Sigmoid colon (tissue), 7 donors: ENCODE measurements at places on chromosomes 2 and 18. TPM values are rescaled to one million over a fixed set of nuclear protein-coding genes. Genes with fewer than 3 reads are reported as not detected.
A peak's percentile ranks its signal among the peaks of the same experiment; 100 is the strongest.

The UGT1A10 gene
- total RNA-seq: not detected

The SERPINB13 gene
- total RNA-seq: not detected

The SKOR2 gene
- total RNA-seq: not detected

The CHPF gene
- total RNA-seq: 25.7 TPM

The FSIP2 gene
- 0.55 TPM for total RNA-seq

The RASGRP3 gene
- 3.9 TPM for total RNA-seq

The DSG1 gene
- total RNA-seq: not detected

The TUBA3D gene
- not detected for total RNA-seq

The SCN7A gene
- 107 TPM for total RNA-seq

The PXDN gene
- total RNA-seq: 58.1 TPM

The FRZB gene
- total RNA-seq: 10.3 TPM

The GALNT13 gene
- 1.8 TPM for total RNA-seq

The SPC25 gene
- total RNA-seq: not detected

The EGR4 gene
- total RNA-seq: 0.14 TPM

GRCh38 chr2:77479395-77479794 is 42.8 kb downstream of the LRRTM4 start:
- DNase-seq: no peak

- DNase-seq: no peak
These were observed 177.0 kb downstream of the TGIF1 start for GRCh38 chr18:3626929-3627458.

DNA sequence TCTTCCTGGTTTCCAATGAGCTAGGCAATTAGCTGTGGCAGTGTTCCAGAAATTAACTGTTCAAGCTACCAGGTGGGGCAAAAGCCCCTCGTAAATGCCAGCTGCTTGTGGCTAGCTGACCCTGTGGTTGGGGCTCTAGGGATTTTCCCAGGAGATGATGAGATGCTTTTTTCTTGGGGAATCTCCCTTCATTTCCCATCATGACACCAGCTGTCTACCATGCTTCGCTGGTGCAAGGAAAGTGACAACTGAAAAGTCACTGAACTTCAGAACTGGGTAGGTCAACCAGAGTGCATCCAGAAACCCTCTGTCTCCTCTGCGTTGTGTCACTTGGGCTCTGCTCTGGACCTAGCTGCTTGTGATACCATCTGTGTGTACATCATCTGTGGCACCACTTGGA is 386.5 kb upstream of the DCC start:
- no peak for DNase-seq

DNA sequence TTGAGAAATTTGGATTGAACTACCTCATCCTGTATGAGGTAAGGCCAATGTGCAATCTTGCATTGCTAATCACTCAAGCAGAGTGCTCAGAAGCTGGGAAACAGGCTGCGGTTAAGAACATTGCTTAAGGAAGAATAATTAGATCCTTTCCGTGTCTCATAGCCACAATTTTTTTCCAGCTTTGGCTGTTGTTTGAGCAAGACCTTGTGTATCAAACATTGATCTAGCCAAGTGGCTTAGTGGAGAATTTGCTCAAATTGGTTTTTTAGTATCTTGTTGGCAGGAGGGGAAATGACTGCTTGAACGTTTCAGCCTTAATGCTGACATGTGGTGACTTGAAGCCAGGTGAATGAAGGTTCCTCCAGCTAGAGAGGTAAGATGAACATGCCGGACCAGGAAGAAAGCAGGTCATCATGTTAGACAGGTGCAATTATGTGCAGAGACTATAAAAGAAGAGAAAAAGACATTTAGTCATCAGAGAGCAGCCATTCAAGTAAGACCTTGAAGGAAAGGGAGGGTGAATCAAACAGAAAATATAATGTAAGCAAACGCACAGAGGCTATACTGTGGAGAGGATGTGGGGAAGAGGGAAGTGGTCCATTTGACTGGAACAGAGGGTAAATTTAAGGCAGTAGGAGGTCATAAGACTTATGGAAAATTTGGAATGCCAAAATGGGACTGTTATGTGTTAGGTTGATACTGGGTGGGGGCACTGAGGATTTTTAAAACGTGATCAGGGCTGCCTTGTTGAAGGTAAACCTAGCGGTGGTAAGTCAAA is 98.9 kb upstream of the CYP1B1 start:
- no peak for DNase-seq

DNA sequence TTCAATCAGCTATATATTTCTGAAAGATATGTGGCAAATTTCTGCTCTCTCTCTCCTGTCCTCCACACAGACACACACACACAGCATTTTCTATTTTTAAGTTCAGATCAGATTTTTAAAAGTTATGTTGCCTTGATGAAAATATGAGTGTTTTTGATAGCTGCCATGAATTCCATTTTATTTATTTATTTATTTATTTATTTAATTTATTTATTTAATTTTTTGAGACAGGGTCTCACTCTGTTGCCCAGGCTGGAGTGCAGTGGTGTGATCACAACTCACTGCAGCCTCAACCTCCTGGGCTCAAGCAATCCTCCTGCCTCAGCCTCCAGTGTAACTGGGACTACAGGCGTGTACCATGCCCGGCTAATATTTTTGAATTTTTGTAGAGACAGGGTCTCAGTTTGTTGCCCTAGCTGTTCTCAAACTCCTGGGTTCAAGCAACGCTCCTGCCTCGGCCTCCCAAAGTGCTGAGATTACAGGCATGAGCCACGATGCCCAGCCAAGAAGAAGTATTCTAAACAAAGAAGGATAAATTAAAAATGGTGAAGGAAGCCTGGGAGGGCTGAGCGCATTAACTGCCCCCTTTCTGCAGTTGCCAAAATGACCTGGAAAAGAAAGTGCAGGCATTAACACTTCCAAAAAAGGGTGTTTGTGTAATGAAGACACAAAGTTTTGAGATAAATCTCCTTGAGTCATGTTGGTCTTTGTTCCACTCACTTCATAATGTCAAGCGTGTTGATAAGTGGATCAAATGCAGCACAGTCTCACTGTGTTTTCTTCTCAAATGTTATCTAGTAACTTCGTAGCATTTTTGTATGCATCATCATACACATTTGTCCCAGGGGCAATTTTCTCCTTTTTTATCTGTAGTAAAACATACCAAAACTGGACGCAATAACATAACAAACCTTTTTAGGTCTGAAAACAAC is 11.1 kb upstream of the IMPA2 start:
- DNase-seq: peak; percentile 26

DNA sequence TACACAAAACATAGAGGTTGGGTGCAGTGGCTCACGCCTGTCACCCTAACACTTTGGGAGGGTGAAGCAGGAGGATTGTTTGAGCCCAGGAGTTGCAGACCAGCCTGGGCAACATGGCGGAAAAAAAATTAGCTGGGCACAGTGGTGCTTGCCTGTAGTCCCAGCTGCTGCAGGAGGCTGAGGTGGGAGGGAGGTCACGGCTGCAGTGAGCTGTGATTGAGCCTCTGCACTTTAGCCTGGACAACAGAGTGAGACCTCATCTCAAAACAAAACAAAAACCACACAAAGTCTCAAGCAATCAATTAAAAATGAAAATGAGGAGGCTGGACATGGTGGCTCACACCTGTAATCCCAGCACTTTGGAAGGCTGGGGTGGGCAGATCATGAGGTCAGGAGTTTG is 4.9 kb downstream of the NOP58 start:
- DNase-seq: no peak

- DNase-seq: no peak
These were observed 48.1 kb downstream of the ACOXL start for GRCh38 chr2:110780461-110780860.

GRCh38 chr2:157257312-157258252 is at the start of gene GALNT5:
Gene GALNT5, plus strand, starts transcription at chr2:157257705. Its CDS starts 378 bp downstream, at chr2:157258083.
- DNase-seq: no peak

DNA sequence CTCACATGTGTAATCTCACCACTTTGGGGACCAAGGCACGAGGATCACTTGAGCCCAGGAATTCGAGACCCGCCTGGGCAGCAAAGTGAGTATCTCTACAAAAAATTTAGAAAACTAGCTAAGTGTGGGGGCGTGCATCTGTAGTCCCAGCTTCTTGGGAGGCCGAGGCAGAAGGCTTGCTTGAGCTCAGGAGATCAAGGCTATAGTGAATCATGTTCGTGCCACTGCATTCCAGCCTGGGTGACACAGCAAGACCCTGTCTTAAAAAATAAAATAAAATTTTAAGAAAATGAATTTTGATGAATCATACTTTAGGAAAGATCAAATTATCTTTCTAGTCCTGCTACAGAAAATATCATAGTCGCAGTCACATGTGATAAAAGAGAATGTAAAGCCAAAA is 46.9 kb downstream of the CABYR start:
- DNase-seq: no peak

DNA sequence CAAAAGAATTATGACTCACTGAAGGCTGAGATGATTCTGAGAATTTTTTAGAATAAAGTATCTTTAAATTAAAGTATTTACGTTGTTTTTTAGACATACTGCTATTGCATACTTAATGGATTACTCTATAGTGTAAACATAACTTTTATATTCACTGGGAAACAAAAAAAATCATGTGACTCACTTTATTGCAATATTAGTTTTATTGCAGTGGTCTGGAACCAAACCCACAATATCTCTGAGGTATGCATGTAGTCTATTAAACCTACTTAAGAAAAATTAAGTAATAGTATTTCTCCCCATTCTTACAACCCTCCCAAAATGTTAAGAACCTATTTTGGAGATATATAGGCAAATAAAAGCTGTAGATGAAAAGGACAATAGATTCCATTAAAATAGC is 142.9 kb upstream of the ZNF521 start:
- DNase-seq: no peak

GRCh38 chr2:100731535-100731981 is 88.4 kb upstream of the NPAS2 start:
- no peak for DNase-seq

DNA sequence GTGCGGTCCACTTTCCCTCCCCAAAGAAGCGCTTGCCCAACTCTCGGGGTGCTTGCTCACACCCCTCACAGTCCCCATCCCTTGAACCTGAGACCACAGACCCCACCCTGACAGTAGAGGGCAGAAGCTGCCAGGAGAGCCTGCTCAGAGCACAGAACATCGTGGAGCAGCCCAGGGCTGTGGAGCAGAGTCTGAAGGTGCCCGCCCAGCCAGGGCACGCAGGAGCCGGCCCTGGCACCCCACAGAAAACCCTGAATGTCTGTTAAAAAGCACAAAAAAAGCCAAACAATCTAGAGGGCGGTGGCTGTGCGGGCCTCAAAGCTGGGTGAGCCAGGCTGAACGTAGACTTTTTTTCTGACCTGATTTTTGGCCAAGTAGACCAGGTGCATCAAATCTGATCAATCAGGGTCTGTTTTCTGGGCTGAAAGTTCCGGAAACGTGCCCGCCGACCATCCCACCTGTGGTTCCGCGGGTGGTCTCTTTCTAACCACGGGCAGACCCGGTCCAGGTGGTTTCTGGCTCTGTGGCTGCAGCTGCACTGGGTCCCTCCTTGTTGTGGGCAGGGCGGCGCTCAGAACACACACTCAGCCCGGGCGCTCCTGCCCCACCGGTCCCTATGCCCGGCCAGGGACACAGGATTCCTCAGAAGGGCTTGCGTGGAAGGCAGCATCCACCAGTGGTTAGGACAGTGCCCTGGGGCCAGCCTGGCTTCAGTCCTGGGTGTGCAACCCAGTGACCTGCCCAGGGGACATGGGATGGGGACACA is 66.3 kb downstream of the SLC66A2 start:
- DNase-seq: peak; percentile 49

- DNase-seq: no peak
These were observed 28.8 kb downstream of the MAIP1 start for GRCh38 chr2:199984159-199984558.

GRCh38 chr2:138959031-138959430 is 178.8 kb upstream of the NXPH2 start:
- DNase-seq: no peak

GRCh38 chr2:111154758-111155157 is 34.0 kb downstream of the BCL2L11 start:
- DNase-seq: no peak

DNA sequence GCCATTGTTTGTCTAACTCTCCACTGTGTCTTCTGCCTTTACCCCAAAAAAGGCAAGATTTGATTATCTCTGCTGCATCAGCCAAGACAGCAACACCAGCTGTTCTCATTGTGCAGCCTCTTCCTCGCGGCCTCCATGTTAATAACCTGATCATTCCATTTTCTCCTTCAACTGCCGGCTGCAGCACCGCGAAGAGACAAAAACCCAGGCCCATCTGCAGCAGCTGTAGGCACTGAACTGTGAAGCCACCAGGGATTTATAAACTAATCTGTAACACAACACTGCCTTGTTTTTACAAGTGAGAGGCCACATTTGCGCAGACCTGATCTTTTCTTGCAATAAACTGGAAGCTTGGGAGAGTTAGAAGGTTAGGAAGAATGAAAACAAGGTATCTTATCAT is 147.8 kb downstream of the SATB2 start:
- DNase-seq: no peak

GRCh38 chr2:27191070-27191829 is 20.6 kb upstream of the ATRAID start:
- no peak for DNase-seq

DNA sequence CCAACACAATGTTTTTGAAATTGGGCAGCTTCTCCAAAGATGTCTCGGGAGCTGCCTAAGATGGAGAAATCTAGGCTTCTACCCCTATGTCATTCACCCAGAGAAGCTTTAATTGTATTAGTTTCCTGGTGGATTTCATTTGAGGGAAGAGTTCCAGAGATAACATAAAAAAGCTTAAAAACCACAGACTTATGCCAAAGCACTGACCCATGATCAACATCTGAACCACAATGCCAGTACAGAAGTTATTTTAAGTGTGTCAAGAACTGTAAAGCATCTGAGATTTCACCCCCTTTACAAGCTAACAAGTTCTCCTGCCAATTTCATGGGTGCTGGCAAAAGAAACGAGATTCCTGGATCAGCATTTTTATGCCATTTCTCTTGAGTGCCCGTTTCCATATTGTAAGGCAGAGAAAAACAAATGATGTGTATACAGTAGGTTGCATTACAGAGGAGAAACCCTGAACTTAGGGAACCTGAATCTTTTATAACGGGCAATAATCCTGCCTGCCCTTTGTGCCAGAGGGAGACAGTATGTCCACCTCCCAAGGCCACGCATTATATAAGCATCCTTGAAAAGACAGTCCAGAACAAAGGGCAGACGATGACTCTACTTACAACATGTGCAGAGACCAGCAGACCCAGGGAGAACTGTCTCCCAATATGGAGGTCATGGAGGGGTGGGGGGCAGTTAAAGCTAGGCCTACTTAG is 44.1 kb downstream of the MREG start:
- DNase-seq: no peak

GRCh38 chr2:172052000-172052983 is 33.0 kb upstream of the DLX1 start:
- no peak for DNase-seq

GRCh38 chr2:233267516-233268245 is 16.2 kb downstream of the ATG16L1 start:
- no peak for DNase-seq

GRCh38 chr18:376311-376710 is 108.5 kb upstream of the THOC1 start:
- peak; percentile 77 for DNase-seq

- peak; percentile 97 for DNase-seq
These were observed 36.4 kb upstream of the FOSL2 start for GRCh38 chr2:28356095-28356911.

DNA sequence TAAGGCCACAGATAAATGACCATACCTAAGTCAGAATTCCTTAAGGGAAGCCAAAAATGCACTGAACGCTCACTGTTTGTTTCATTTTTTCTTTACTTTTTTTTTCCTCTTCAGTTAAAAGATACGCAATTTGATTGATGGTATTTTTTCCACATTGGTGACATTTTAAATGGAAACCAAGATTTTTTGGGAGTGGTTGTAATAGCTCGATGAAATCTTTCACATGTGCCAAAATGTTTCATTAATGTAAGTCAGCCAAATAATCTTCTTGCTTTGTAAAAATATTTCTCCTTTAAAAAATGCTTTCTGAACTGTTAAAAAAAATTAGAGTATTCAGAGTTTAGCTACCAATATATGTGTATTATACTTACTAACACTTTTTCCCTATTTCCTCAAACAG is 339.8 kb downstream of the ZEB2 start:
- no peak for DNase-seq
